ENCODE measurements at places on chromosomes 11 and 22. TPM values are rescaled to one million over a fixed set of nuclear protein-coding genes. Genes with fewer than 3 reads are reported as not detected.

- H3K36me3 ChIP-seq: no peaks in the 10 kb centered on the region
- H3K27me3 ChIP-seq: peaks cover 35% of the 10 kb centered on the region
- no peak for DNase-seq
These were observed 350.4 kb downstream of the DDX10 start for GRCh38 chr11:109015283-109015682.

The SCGB1A1 gene
- not detected for total RNA-seq

DNA sequence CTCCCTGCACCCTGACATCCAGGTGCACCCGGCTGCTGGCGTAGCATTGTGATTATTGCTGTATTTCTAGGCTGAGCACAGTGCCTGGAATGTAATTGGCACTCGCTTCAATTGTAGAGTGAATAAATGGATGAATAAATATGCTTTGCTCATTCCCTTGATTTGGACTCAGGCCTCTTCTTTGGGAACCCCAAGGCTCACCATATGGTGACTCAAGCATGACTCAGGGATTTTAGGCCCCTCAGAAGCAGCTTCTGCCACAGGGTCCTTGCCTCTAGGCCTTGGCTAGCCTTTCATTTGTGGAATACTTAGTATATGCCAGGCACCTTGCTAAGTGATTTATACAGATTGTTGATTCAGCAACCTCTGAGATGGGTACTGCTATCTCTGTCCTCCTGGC lies 78.9 kb downstream of the GRIK4 start:
- no peak overlapping the region for H3K27ac ChIP-seq
- no peaks in the 10 kb centered on the region for H3K27me3 ChIP-seq
- DNase-seq: no peak
- H3K4me3 ChIP-seq: no peak overlapping the region

DNA sequence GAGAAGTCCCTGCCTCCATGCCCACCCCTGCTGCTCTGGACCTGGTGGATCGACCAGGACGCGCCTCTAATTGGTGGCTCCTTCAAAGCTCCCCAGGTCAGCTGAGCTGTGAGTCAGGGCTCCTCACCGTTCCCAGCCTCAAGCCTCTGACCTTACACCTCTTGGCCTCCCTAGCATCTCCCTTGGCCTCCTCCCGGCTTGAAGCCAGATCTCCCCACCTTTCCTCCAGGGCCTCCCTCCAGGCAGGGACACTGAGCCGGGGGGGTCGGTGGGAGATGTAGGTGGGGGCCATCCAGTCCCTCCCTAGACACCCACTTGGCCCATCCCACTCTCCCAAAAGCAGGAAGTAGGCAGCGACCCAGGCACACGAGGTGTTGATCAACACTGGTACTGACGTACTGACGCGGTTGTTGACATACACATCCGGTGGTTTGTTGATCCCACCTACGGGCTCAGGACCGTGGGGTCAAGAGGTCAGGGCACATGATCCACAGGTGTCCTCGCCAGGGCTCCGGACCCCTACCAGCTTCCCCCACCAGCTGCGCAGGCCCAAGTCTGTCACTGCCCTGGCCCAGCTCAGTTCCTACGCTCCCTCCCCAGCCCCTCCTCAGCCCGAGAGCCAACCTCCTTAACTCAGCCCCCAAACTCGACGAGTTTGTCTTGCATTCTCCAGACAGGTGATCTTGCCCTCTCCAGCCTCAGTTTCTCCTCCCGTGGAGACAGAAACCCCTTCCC lies 802 bp downstream of the ATG2A start:
- peak; percentile 77 for DNase-seq
- H3K36me3 ChIP-seq: peaks cover 14% of the 10 kb centered on the region
- H3K4me3 ChIP-seq: peak overlapping the region; percentile 85
- peaks cover 9% of the 10 kb centered on the region for H3K4me1 ChIP-seq
- no peak overlapping the region for H3K27ac ChIP-seq
- H3K27me3 ChIP-seq: peaks cover 29% of the 10 kb centered on the region

- peaks cover 77% of the 10 kb centered on the region for H3K36me3 ChIP-seq
- no peaks in the 10 kb centered on the region for H3K27me3 ChIP-seq
- H3K27ac ChIP-seq: no peak overlapping the region
- no peak for DNase-seq
- H3K4me3 ChIP-seq: no peak overlapping the region
- no peaks in the 10 kb centered on the region for H3K4me1 ChIP-seq
These were observed 30.4 kb upstream of the RASL10A start for GRCh38 chr22:29345932-29346331.

DNA sequence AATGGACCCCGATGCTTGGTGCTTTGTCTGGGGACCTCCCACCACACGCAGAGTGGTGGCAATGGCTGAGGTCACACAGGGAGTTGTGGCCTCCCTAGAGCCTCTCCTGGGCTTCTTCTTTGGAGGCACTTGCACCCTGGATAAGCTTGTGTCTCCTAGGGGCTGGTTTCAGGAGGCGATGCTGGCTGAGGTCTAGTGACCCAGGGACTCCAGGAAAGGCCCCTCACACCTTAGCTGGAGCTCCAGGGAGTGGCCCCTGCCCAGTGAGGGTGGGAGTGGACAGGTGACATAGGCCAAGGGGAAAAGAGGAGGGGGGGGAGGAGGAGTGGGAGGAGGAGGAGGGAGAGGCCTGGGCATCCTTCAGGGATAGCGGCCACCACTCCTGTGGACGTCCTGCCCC lies 810 bp downstream of the IGLL1 start:
- no peak overlapping the region for H3K4me3 ChIP-seq
- H3K4me1 ChIP-seq: no peaks in the 10 kb centered on the region
- DNase-seq: no peak
- H3K27ac ChIP-seq: no peak overlapping the region
- H3K36me3 ChIP-seq: no peaks in the 10 kb centered on the region
- H3K27me3 ChIP-seq: no peaks in the 10 kb centered on the region

The UPB1 gene
- not detected for total RNA-seq

Measured in endodermal cell (in vitro differentiated cells).